ENCODE measurements at places on chromosomes 6 and 20.

DNA sequence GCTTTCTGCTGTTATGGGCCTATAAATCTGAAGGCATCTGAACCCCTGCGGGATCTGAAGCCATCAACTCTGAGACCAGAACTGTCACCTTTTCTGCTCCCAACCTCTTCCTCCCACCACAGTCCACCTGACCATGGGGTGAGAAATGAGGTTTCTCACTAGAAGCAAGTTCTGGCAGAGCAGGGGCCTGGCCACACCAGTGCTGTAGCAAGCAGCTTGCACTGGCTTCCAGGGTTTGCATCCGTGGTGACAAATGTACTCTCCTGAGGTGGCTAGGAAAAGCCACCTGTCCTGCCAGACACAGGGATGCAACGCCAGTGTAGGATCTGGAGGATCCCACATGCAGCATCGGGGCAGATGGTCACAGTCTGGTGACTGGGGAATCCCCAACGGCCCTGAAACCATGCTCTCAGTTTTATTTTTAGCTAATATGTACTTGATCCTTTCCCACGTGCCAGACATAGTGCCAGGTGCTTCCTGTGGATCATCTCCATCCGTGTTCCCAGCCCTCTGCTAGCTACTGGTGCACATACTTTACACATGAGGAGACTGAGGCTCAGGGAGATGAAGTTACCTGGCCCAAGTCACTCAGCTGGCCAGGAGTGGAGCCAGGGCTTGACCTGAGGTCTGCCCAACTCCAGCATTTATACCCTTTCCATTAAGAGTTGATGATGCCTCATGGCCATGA lies 122.1 kb upstream of the SPACA1 start:
- DNase-seq, result peak; percentile 14

DNA sequence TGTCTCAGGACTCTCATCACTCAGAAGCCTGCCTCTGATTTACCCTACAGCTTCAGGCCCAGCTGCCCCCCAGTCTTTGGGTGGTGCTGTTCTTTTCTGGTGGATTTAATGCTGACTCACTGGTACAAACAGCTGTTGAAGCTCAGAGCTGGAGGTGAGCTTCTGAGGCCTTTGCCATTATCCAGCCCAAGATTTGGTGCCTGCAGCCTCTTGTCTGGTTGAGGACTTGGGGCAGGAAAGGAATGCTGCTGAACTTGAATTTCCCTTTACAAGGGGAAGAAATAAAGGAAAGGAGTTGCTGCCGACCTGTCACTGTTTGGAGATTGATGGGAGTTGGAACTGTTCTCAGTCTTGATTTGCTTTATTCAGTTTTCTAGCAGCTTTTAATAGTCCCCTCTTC lies 19.8 kb downstream of the ABCF1 start:
- no peak for DNase-seq

DNA sequence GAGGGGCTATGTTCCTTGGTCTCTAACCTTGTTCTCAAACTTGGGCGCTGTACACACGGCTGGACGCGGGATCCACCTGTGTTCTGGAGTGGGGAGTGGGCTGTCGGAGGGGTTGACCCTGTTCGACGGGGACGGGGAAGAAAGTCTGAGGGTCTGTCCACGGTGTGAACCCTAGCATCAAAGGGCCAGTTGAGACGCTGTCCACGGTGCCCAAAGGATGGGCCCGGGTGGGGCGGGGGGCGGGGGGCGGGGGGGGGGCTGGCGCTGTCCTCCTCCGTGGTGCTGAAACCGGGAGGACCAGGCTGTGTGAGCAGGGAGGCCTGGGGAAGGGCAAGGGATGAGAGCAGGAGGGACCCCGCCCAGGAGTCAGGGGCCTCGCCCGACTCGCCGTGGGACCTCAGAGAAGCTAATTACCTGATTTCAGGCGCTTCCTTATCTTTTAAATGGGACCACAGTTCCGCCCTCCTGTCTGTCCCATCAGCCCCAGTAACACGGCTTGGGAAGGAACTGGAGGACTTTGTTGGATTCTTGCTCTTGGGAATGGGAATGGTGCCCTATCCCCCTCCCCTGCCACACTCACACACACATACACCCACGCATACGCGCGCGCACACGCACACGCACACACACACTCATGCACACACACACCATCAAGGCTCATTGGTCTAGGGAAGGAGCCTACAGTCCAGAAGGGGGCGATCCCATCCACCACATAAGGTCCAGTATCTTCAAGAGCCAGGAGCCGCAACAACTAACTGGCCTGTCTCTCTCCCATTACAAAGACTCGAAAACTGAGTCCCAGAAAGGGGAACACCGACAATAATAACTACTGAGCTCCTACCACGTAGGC lies 1.0 kb upstream of the VSTM2L start:
- peak; percentile 20 for DNase-seq

DNA sequence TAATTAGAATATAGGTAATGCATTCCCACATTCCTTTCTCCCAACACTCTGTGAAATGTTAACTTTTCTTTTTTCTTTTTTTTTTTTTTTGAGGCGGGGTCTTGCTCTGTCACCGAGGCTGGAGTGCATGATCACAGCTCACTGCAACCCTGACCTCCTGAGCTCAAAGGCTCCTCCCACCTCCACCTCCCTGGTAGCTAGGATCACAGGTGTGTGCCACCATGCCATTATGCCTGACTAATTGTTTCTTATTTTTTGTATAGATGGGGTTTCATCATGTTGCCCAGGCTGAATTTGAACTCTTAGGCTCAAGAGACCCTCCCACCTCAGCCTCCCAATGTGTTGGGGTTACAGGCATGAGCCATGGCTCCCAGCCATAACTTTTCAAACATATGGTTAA lies 135.7 kb upstream of the SHLD1 start:
- no peak for DNase-seq

- DNase-seq, result no peak
Measured at GRCh38 chr6:73800997-73801396, 105.0 kb downstream of the CD109 start.

GRCh38 chr6:24972311-24972958 lies 36.7 kb upstream of the RIPOR2 start:
- no peak for DNase-seq

All from activated naive CD8-positive, alpha-beta T cell treated with anti-CD3 and anti-CD28 coated beads, Interleukin-2, amount 50 U/mL, for 24 hours (primary cell).